Cardiac muscle cell (in vitro differentiated cells and primary cell): ENCODE measurements at places on chromosomes 3 and 15.

GRCh38 chr3:166837535-166837934 is 542.6 kb downstream of the ZBBX start:
- no peaks in the 10 kb centered on the region for H3K4me1 ChIP-seq
- no peaks in the 10 kb centered on the region for H3K36me3 ChIP-seq
- no peak overlapping the region for H3K4me3 ChIP-seq
- no peak overlapping the region for H3K27ac ChIP-seq

GRCh38 chr3:109098079-109098644 is 19.8 kb downstream of the MORC1 start:
- no peaks in the 10 kb centered on the region for H3K27me3 ChIP-seq
- no peaks in the 10 kb centered on the region for H3K4me1 ChIP-seq
- H3K27ac ChIP-seq: no peak overlapping the region
- H3K4me3 ChIP-seq: no peak overlapping the region

- no peak overlapping the region for H3K4me3 ChIP-seq
- no peak for DNase-seq
- no peaks in the 10 kb centered on the region for H3K36me3 ChIP-seq
- H3K27ac ChIP-seq: no peak overlapping the region
- no peaks in the 10 kb centered on the region for H3K4me1 ChIP-seq
Measured at GRCh38 chr15:56776839-56777238, 43.5 kb upstream of the ZNF280D start.

DNA sequence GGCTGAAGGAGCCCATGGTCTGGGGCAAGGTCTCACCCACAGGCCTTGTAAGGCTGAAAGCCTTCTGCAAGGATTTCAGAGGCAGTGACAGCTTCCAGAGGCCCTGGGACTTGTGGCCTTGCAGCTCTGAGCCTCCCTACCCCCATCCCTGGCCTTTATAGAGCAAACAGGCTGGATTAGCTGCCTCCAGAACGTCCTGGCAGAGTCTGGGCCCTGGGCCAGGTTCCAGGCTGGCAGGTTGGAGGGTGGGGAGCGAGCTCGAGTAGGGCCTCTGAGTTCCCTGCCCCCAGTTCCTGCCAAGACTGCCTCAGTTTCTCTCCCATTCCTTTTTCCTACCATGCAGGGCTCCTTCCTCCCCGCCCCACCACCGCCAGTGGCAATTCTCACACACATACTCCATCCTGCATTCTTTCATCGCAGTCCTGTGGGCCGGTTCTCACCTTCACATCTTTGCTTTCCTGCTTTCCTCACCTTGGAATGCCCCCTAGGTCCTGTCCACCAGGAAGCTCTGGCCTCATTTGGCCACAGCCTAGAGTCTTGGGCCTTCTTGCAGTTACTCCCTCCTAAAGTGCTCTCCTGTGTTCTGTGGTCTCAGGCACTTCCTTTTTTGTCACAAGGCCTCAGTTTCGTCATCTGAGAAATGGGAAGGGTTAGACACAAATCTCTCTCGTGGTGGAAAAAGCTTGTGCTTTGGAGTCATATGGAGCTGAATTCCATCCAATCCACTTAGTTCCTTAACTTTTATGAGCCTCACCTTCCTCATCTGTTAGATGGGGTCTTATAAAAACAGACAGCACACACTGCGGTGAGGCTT is 2.7 kb downstream of the LMAN1L start:
- no peaks in the 10 kb centered on the region for H3K36me3 ChIP-seq
- no peaks in the 10 kb centered on the region for H3K27me3 ChIP-seq
- H3K4me1 ChIP-seq: no peaks in the 10 kb centered on the region
- DNase-seq: no peak

DNA sequence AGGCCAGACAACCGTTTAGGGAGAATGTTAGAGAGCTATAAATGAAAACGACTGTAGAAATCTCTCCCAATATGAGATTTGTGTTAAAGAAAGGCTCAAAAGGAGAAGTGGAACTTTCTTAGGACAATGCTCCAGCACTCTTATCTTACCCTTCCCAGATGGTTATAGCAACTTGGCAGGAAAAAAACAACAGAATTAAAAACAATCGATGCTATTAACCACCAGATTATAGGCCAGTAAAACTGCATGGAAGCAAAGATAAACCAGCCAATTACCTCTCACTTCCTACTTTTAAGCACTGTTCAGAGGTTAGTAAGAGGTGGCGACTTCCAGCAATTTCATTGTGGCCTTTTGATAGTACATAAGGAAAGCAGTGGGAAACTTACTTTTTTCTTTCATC is 72.9 kb downstream of the TMCC1 start:
- peaks cover 3% of the 10 kb centered on the region for H3K36me3 ChIP-seq
- H3K27me3 ChIP-seq: no peaks in the 10 kb centered on the region
- no peaks in the 10 kb centered on the region for H3K4me1 ChIP-seq
- DNase-seq: no peak

DNA sequence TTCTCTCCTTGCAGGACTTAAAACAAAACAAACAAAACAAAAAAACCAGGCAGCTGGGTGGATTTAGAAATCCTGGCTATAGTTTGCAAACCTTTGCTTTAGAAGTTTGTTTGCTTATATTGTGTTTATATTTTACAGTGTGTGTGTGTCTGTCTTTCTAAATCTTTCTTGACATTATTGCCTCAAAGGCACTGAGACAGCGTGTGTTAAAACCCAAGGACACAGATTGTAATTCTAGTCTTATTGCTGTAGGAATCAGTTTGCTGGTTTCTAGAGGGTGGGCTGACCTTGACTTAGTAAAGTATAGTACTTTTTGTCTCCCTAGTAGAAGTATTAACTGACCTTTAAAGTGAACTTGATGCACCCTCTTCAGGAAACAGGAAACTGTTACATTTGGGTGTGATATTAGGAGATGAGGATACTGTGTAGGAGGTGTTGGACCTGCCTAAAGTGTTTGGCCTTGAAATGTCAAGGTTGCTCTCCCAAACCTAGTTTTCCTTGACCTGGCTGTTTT is 71.0 kb downstream of the TCF12 start:
- DNase-seq: no peak
- no peak overlapping the region for H3K4me3 ChIP-seq
- H3K36me3 ChIP-seq: peaks cover 7% of the 10 kb centered on the region
- peaks cover 26% of the 10 kb centered on the region for H3K4me1 ChIP-seq
- H3K27ac ChIP-seq: peak overlapping the region; percentile 48

- peak; percentile 43 for DNase-seq
- no peak overlapping the region for H3K27ac ChIP-seq
- H3K4me1 ChIP-seq: peaks cover 11% of the 10 kb centered on the region
- H3K36me3 ChIP-seq: peaks cover 5% of the 10 kb centered on the region
- no peaks in the 10 kb centered on the region for H3K27me3 ChIP-seq
- H3K4me3 ChIP-seq: no peak overlapping the region
Measured at GRCh38 chr3:73603762-73604171, 21.0 kb downstream of the PDZRN3 start.

GRCh38 chr3:9247361-9247940 is 2.0 kb downstream of the SRGAP3 start:
- H3K27ac ChIP-seq: no peak overlapping the region
- H3K4me1 ChIP-seq: peaks cover 4% of the 10 kb centered on the region
- DNase-seq: no peak
- no peaks in the 10 kb centered on the region for H3K36me3 ChIP-seq

DNA sequence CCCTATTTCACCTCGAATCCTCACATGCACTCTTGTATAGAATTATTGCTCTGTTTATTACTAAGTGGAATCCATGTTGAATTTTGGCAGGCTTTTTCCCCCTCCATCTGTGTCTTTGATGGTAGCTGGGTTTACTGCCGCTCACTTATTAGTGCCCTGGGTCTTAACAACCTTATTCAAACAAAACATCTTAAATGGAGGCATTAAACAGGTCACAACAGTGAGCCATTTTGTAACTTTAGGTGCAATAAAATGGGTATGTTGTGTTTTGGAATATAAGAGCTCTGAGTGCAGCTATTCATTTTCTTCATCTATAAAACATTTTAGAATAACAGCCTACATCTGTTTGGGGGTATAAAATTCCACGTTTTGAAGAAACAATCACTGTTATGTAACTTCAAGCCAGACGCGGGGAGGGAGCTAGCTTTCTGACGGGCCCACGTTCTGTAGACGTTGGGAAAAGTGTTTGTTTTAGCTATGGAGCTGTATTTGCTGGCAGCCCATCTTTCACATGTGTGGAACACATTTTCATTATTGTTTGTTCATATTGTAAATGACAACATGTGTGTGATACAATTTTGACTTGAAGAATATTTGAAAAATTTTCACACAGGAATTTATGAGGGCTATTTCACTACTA is 122.0 kb downstream of the SLC25A26 start:
- DNase-seq: no peak
- no peak overlapping the region for H3K4me3 ChIP-seq
- H3K36me3 ChIP-seq: no peaks in the 10 kb centered on the region
- no peaks in the 10 kb centered on the region for H3K27me3 ChIP-seq
- no peaks in the 10 kb centered on the region for H3K4me1 ChIP-seq

GRCh38 chr15:89472785-89473256 is 23.6 kb downstream of the RHCG start:
- H3K36me3 ChIP-seq: no peaks in the 10 kb centered on the region
- no peak overlapping the region for H3K27ac ChIP-seq
- DNase-seq: peak; percentile 84
- peaks cover 41% of the 10 kb centered on the region for H3K27me3 ChIP-seq
- no peaks in the 10 kb centered on the region for H3K4me1 ChIP-seq
- no peak overlapping the region for H3K4me3 ChIP-seq

GRCh38 chr3:126547721-126548120 is 11.0 kb downstream of the C3orf22 start:
- peaks cover 6% of the 10 kb centered on the region for H3K4me1 ChIP-seq
- no peak overlapping the region for H3K4me3 ChIP-seq
- no peaks in the 10 kb centered on the region for H3K27me3 ChIP-seq
- no peaks in the 10 kb centered on the region for H3K36me3 ChIP-seq

GRCh38 chr15:39494462-39494861 is 86.4 kb upstream of the THBS1 start:
- no peaks in the 10 kb centered on the region for H3K27me3 ChIP-seq
- H3K36me3 ChIP-seq: no peaks in the 10 kb centered on the region
- peaks cover 68% of the 10 kb centered on the region for H3K4me1 ChIP-seq
- peak overlapping the region; percentile 88 for H3K27ac ChIP-seq
- DNase-seq: no peak
- no peak overlapping the region for H3K4me3 ChIP-seq

GRCh38 chr3:70516076-70516475 is 203.6 kb upstream of the MDFIC2 start:
- H3K27ac ChIP-seq: no peak overlapping the region
- H3K4me1 ChIP-seq: no peaks in the 10 kb centered on the region
- peak; percentile 7 for DNase-seq
- no peak overlapping the region for H3K4me3 ChIP-seq

DNA sequence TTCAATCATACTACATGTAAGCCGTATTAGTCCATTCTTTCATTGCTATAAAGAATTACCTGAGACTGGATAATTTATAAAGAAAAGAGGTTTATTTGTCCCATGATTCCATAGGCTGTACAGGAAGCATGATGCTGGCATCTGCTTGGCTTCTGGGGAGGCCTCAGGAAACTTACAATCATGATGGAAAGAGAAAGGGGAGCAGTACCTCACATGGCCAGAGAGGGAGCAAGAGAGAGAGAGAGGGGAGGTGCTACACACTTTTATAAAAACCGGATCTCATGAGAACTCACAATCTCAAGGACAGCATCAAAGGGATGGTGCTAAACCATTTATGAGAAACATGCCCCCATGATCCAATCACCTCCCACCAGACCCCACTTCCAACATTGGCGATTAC is 14.3 kb upstream of the CLASP2 start:
- H3K36me3 ChIP-seq: no peaks in the 10 kb centered on the region
- H3K4me1 ChIP-seq: no peaks in the 10 kb centered on the region
- H3K27ac ChIP-seq: no peak overlapping the region
- H3K27me3 ChIP-seq: no peaks in the 10 kb centered on the region

GRCh38 chr15:89034305-89034704 is 54.0 kb upstream of the ABHD2 start:
- DNase-seq: no peak
- no peaks in the 10 kb centered on the region for H3K27me3 ChIP-seq
- H3K4me1 ChIP-seq: no peaks in the 10 kb centered on the region
- H3K36me3 ChIP-seq: no peaks in the 10 kb centered on the region
- H3K27ac ChIP-seq: no peak overlapping the region

- no peak for DNase-seq
- peaks cover 6% of the 10 kb centered on the region for H3K4me1 ChIP-seq
- no peak overlapping the region for H3K27ac ChIP-seq
- H3K4me3 ChIP-seq: no peak overlapping the region
Measured at GRCh38 chr15:58546066-58546591, 114.3 kb downstream of the LIPC start.

DNA sequence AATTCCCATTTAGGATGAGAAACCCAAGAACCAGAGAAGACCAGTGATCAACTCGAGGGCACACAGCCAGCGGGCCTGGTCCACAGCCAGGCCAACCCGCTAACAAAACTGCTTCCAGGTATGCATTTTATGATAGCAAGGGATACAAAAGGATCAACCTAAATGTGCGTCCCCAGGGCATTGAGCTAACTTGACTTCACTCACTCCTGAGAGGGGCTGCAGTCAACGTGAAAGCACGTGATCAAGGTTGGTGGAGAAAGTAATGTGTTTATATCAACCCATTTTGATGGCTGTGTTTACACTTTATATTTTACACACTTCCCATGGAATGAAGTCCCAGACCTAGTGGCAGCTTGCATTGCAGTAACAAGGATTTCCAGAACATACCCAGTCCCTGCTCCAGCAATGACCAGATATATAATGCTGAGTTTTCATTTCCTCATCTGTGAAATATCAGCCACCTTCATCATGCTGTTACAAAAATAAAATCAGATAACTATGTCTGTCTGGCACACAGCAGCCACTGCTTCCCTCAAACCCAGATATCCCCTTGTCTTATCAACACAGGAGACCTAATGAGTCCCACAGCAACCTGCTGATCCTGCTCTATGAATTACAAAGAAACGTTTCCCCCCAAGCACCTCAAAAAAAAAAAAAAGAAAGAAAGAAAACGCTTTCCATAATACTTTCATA is 2.0 kb downstream of the KLHL6 start:
- H3K4me1 ChIP-seq: no peaks in the 10 kb centered on the region
- no peaks in the 10 kb centered on the region for H3K36me3 ChIP-seq
- no peak for DNase-seq
- H3K27me3 ChIP-seq: peaks cover 5% of the 10 kb centered on the region
- no peak overlapping the region for H3K27ac ChIP-seq
- no peak overlapping the region for H3K4me3 ChIP-seq
